ENCODE measurements at places on chromosomes 5 and 9. TPM values are rescaled to one million over a fixed set of nuclear protein-coding genes. Genes with fewer than 3 reads are reported as not detected.

NSMF gene
- 38.1 TPM for total RNA-seq

FRRS1L gene
- 1.5 TPM for total RNA-seq

PCDHGB2 gene
- 0.09 TPM for total RNA-seq

KIF3A gene
- total RNA-seq: 2.2 TPM

DMRT3 gene
- total RNA-seq: 1.0 TPM

DNA sequence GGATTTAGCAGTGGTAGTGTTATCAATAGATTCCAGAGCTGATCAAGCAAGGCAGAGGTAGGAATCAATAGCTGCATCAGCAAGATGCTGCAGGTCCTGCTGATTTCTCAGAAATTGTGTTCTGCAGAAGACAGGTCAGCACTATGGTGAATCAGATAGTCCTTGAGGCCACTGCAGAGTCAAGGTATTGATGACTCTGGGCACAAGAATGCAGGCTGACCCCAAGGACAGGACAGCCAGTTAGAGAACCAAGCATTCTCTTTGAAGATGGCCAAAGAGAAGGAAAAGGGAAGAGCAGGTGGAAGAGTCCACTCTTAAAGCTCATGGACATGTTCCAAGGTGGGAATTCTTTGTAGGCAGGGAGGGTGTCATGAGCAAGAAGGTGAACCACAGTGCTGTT is 28.0 kb downstream of the PRUNE2 start:
- no peak for DNase-seq
- H3K36me3 ChIP-seq: no peaks in the 10 kb centered on the region
- no peak overlapping the region for H3K4me3 ChIP-seq
- H3K4me1 ChIP-seq: no peaks in the 10 kb centered on the region

GRCh38 chr5:76724871-76725270 is 8.9 kb downstream of the F2R start:
- H3K36me3 ChIP-seq: no peaks in the 10 kb centered on the region
- no peak overlapping the region for H3K27ac ChIP-seq
- no peak for DNase-seq
- H3K4me3 ChIP-seq: no peak overlapping the region

DNA sequence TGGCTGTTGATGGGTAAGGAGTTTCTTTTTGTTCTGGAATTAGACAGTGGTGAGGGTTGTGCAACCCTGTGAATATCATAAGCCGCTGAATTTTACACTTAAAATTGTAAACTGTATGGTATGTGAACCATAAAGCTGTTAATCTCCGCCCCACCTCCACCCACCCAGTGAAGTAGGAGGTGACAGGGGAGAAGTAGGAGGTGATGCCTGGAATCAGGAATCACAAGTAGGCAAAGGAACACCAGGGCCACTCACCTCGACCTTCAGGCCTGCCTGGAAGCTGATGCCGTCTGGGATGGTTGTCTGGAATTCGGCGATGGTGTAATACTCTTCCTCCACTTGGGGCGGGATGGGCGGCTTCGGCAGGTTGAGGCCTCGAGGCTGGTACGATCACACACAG is 62.3 kb upstream of the UBTD2 start:
- H3K4me1 ChIP-seq: no peaks in the 10 kb centered on the region

DNA sequence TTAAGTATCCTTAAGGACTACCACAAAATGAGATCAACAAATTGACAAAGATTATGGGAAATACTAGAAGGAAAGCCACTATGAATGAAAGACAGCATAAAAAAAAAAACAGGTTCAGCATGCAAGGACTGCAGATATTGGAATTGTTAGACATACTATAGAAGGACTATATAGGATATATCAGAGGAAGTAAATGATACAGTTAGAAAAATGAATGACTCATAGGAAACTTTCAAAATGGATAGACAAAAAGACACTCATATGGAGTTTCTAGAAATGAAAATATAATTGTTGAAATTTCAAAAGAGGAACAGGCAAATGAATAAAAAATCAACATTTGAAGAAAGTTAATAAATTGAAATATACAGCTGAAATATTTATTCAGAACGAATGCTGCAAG is 180.6 kb downstream of the PLK2 start:
- H3K36me3 ChIP-seq: no peaks in the 10 kb centered on the region
- H3K27me3 ChIP-seq: no peaks in the 10 kb centered on the region
- H3K4me1 ChIP-seq: no peaks in the 10 kb centered on the region

DNA sequence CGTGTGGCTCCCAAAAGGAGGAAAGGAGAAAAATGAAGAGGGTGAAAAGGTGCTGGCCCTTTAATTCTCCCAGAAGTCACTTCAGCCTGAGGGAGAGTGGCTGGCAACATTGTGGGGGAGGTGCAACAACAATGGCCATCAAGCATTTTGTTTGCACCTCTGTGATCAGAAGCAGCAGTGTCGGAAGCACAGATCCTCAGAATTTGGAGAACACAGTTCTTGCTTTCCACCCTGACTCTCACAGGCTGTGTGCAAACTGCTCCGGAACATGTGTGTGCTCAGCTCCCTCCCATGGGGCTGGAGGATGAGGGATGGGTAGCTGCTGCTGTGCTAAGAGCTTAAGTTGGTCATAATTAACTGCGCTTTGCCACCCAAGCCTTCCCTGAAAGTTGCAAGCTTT is 127.1 kb downstream of the DPYSL3 start:
- no peak overlapping the region for H3K27ac ChIP-seq
- no peak for DNase-seq
- H3K36me3 ChIP-seq: no peaks in the 10 kb centered on the region
- H3K4me3 ChIP-seq: no peak overlapping the region

- DNase-seq: no peak
- no peaks in the 10 kb centered on the region for H3K36me3 ChIP-seq
- H3K4me3 ChIP-seq: no peak overlapping the region
- H3K4me1 ChIP-seq: no peaks in the 10 kb centered on the region
- no peak overlapping the region for H3K27ac ChIP-seq
- no peaks in the 10 kb centered on the region for H3K27me3 ChIP-seq
Observed at GRCh38 chr5:42596817-42597216, 159.8 kb upstream of the CCDC152 start.

GRCh38 chr5:178626484-178627258 is at the start of gene CLK4:
Gene CLK4 (minus strand): TSS chr5:178627050. CDS start chr5:178623416, 3,634 bp downstream.
- H3K27ac ChIP-seq: peak within 1 kb of the TSS; percentile 93
- H3K36me3 ChIP-seq: peaks cover 18% of the 10 kb centered on the region
- H3K4me3 ChIP-seq: peak within 1 kb of the TSS; percentile 69
- peak; percentile 81 for DNase-seq
- no peaks in the 10 kb centered on the region for H3K27me3 ChIP-seq

GRCh38 chr5:108560166-108560565 is 178.3 kb upstream of the FBXL17 start:
- no peak for DNase-seq
- H3K4me3 ChIP-seq: no peak overlapping the region
- H3K4me1 ChIP-seq: no peaks in the 10 kb centered on the region
- H3K36me3 ChIP-seq: no peaks in the 10 kb centered on the region
- H3K27me3 ChIP-seq: no peaks in the 10 kb centered on the region

DNA sequence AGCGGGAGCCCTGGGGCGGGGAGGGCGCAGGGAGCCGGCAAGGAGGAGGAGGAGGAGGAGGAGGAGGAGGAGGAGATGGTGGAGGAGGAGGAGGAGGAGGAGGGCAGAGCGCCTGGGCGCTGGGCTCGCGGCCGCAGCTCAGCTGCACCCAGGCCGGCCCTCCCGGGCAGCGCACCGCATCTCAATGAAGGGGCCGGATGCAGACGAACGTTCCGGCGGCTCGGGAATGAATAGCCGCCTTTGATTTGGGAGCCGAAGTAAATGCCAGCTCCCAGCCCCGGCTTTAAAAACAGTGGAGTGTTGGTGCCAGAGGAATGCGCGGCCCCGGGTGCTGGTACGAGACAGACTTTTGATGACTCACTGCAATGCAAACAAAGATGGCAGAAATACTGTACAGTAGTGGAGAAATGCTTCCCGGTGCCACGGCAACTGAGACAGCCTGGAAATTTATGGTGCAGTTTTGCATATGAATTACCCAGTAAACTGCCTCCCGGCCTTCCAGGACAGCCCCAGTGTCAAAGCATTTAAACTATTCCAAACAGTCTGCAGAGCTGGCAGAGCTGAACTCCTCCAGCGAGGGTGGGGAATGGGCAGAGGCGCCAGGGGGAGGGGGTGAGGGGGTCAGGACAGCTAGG is 43.1 kb downstream of the NACC2 start:
- peak overlapping the region; percentile 80 for H3K27ac ChIP-seq
- peaks cover 87% of the 10 kb centered on the region for H3K4me1 ChIP-seq
- peak overlapping the region; percentile 29 for H3K4me3 ChIP-seq
- no peak for DNase-seq
- H3K27me3 ChIP-seq: peaks cover 11% of the 10 kb centered on the region
- H3K36me3 ChIP-seq: no peaks in the 10 kb centered on the region

DNA sequence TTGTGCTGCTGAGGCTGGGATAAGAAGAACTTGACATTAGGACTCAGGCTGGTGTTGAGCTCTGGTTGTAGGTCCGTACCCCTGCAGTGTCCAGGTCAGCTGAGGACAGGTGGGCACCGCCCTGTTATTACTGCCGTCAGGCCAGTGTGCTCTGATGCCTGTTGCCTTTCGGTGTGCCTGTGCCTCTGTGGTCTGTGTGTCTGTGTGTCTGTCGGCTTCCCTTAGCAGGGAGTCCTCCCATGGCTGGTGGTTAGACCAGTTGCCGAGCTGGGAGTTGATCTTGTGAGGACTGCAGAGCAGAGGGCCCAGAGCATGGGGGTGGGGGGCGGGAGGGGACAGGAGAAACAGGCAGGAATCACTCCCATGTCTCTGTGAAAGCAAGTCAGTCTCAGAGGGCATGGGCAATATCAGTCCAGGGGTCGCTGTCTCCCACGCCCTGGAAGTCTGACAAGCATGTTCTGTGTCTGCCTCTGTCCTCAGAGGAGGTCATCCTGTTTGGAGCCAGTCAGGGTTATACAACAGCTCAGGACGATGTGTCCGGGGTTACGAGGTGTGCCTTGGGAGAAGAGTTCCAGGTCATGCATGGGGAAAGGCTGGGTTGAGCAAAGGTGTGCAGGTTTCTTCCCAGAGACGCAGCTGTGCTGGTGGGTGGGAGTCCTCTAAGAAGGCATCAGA is 67.3 kb upstream of the GARNL3 start:
- peaks cover 7% of the 10 kb centered on the region for H3K4me1 ChIP-seq
- peak overlapping the region; percentile 82 for H3K27ac ChIP-seq

- no peak overlapping the region for H3K4me3 ChIP-seq
- H3K27me3 ChIP-seq: no peaks in the 10 kb centered on the region
- no peaks in the 10 kb centered on the region for H3K36me3 ChIP-seq
- DNase-seq: no peak
- no peaks in the 10 kb centered on the region for H3K4me1 ChIP-seq
Observed at GRCh38 chr5:17249029-17249634, 31.7 kb downstream of the BASP1 start.

DNA sequence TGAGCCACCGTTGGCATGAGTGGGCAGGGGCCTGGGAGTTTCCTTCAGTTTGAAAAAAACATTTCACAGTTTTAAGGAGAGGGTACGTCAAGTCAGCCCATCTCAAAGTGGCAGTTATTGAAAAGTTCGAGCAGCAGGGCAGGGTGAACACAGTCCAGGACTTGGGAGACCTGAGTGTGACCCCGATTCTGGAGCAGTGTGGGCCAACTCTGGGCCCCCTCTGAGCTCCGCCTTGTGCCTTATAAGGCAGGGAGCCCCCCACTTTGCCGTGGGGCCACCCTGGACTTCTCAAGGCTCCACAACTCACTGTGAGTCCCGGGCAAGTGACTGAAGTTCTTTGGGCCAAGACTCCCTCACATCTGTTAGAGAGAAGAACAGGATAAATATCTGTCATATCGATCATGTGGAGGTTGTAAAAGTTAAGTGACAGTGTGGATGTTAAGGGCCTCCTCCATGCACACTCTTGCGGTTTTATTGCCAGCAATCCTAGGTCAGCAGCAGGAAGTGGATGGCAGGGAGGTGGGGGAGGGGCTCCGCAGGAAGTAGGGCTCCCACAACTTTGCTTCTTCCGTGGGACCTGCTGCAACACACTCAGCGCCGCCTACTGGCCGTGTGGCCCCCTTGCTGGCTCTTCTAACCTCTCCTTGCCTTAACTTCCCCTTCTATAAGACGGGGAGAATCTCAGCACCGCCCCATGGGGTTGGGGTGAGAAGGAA is 38.4 kb downstream of the HRH2 start:
- peaks cover 4% of the 10 kb centered on the region for H3K4me1 ChIP-seq
- H3K27me3 ChIP-seq: no peaks in the 10 kb centered on the region
- H3K4me3 ChIP-seq: no peak overlapping the region
- DNase-seq: no peak

DNA sequence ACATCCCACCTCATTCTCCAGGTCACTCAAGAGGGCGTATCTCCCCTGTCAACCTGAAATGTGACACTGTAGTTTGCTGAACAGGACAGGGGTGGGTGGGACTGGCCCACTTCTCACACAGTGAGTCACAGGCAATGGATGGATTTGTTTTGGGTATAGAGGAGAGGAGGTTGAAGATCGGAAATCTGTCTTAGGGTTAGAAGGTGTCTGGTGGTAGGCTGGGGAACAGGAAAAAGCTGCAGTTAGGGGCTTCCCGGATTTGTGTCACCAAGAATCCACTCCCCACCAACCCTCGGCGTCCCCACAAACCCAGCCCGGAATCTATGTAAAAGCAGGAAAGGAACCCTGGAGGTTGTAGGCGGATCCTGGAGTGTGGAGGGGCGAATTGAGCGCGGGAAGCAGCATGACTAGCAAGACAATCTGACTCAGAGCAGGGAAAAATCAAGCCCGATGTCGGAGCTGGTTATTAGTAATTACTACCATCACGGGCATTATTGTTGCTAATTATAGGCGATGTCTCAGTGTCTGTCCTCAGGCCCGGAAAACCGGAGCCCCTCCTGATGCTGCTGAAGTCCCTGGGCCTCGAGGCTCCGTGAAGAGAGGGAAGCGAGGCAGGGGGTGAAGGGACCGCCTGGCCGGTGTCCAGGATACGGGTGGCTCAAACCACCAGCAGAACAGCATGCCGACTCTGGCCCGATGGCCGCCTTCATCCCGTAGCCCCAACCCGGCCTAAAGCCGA is 1.7 kb upstream of the IRX1 start:
- peaks cover 71% of the 10 kb centered on the region for H3K27me3 ChIP-seq
- DNase-seq: no peak
- no peak overlapping the region for H3K27ac ChIP-seq

- H3K27ac ChIP-seq: no peak overlapping the region
- no peak for DNase-seq
- no peaks in the 10 kb centered on the region for H3K36me3 ChIP-seq
Observed at GRCh38 chr9:1875251-1875851, 139.8 kb upstream of the SMARCA2 start.

DNA sequence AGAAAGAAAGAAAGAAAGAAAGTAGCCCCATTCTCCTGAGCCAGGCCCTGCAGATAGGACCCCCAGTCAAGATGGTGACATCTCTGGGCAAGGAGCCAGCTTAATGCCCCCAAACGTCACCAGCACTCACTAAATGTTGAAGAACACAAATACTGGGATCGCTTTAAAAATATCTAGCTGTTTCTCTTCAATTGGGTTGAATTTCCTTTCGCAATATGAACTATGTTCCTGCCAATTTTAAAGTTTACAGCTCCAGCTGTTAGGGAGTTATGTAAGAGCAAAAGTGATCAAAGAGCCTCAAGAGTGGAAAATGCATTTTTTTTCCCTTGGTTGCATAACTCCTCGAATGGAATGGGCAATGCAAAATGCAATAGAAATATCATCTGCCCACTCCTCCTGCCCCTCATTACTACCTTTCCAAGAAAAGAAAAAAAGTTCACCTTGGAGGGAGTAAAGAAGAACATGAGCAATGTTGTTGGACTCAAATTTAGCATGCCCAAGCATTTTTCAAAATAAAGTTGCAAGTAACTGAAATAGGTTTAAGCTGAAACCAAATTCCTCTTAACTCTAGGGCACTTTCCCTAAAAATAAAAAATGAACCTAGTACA is 244.2 kb upstream of the PIK3R1 start:
- H3K36me3 ChIP-seq: no peaks in the 10 kb centered on the region
- H3K27ac ChIP-seq: no peak overlapping the region
- no peak for DNase-seq
- no peaks in the 10 kb centered on the region for H3K27me3 ChIP-seq
